ENCODE measurements at places on chromosomes 5 and 9.

DNA sequence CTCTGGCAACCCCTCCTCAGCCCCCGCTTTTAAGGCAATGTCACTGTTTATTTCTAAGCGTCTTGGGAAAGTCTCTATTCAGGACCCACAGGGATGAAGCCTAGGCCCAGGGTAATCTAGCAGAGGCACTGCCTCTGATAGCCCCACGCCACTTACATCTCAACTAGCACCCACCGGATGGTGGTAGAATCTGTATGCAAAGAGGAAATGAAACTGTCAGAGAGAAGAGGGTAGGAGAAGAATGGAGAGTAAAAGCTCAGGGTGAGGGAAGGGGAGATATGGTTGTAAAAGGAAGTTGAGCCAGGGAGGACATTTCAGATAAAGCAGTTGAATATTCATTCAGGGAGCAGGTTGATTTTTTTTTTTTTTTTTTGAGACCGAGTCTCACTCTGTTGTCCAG lies 3.0 kb downstream of the FRRS1L start:
- no peak for DNase-seq

- DNase-seq: no peak
Observed at GRCh38 chr5:123007182-123007581, 29.3 kb downstream of the PPIC start.

- no peak for DNase-seq
Observed at GRCh38 chr5:6111131-6111530, 267.2 kb downstream of the MED10 start.

DNA sequence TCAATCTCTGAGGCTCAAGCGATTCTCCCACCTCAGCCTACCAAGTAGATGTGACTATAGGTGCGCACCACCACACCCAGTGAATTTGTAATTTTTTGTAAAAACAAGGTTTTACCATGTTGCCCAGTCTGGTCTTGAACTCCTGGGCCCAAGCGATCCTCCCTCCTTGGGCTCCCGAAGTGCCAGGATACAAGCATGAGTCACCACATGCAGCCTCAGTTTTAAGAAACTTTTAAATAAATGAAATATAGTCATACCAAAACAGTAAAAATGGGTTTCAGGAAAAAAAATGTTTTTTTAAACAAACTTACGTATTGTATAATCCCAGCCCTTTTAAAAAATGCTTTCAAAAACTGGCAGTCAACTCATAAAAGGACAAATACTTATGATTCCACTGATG lies 26.6 kb downstream of the FXN start:
- DNase-seq: no peak

GRCh38 chr5:6581559-6582426 lies 51.1 kb downstream of the NSUN2 start:
- no peak for DNase-seq
